ENCODE measurements at places on chromosomes 2 and 18.

DNA sequence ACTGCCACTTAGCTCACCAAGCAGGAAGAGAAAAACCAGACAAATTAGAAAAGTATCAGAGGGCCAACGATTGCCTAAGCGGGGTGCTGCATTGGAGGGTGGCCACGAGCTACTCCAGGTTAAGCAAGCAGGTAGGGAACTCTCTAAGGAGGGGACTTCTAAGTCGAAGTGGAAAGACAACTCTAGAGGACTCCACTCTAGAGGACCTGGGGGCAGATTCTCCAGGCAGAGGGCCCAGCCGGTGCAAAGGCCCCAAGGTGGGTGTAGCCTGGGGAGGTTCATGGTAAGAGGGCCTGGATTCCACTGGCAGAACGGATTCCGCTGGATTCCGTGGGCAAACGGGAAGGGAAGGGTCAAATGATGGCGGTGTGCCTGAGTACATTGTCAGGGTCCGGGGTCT lies 12.7 kb downstream of the FBLN7 start:
- no peak for DNase-seq

- no peak for DNase-seq
Observed at GRCh38 chr2:122737429-122738077, 982.1 kb downstream of the TSN start.

- DNase-seq, result no peak
Observed at GRCh38 chr2:182050333-182051135, 64.9 kb downstream of the PPP1R1C start.

- no peak for DNase-seq
Observed at GRCh38 chr2:23762141-23762540, 164.8 kb downstream of the ATAD2B start.

GRCh38 chr2:10504994-10505820 lies 57.1 kb upstream of the ODC1 start:
- DNase-seq, result no peak

DNA sequence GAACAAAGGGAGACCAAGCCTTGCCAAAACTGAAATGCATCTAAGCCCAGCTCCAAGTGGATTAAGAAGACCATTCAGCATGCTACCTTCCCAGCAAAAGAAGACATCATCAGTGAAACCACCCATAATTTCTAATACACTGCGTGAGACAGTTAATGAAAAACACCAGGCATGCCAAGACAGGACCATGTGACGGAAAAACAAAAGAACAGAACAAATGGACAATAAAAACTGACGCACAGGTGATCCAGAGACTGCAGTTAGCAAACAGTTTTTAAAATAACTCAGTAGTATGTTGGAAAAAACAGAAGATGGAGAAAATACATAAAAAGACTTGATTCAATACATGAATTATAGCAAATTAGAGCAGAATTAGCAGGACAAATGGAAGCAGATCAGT lies 15.3 kb downstream of the FAM168B start:
- DNase-seq, result no peak

GRCh38 chr2:234843411-234843810 lies 108.4 kb upstream of the SH3BP4 start:
- no peak for DNase-seq

DNA sequence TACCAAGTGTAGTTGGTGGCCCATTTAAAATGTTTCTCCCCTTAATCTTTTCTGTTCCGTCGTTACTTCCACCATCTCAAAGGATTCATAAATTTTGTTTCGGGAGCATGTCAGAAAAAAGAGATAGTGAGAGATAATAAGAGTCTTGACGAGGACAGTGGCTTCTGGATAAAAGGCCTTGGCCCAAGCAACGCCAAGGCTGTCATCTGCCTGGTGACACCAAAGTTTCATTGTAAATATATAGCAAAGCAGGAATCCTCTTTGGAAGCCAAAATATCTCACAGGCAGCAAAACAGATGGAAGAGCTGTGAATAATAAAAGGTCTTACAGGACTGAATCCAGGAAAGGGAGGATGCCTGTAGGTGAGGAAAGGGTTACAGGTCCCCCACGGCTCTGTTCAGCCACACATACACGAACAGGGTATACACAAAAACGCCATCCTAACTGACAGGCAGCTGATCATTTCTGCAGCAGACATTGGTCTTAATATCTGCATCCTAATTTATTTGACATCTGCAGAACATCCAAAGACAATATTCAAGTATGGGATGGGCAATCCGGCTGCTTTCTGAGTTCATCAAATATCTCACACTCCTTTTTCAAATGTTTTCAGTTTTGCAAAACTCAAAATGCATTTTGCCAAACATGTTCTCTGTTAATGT lies 382.8 kb downstream of the OSR1 start:
- no peak for DNase-seq

GRCh38 chr2:202426751-202427150 lies 50.6 kb downstream of the BMPR2 start:
- DNase-seq, result no peak

- no peak for DNase-seq
Observed at GRCh38 chr2:210568108-210568507, 11.7 kb downstream of the CPS1 start.

GRCh38 chr2:54423213-54423612 lies 32.9 kb upstream of the SPTBN1 start:
- no peak for DNase-seq

- no peak for DNase-seq
Observed at GRCh38 chr18:62828091-62828640, 112.8 kb downstream of the PHLPP1 start.

- no peak for DNase-seq
Observed at GRCh38 chr2:16685340-16685715, 19.7 kb upstream of the CYRIA start.

GRCh38 chr2:235812185-235812665 lies 318.4 kb downstream of the AGAP1 start:
- no peak for DNase-seq

GRCh38 chr2:210388148-210388547 lies 73.2 kb upstream of the MYL1 start:
- no peak for DNase-seq

- no peak for DNase-seq
Observed at GRCh38 chr2:96506016-96506906, 1.1 kb upstream of the NEURL3 start.

- no peak for DNase-seq
Observed at GRCh38 chr2:217795706-217796465, 206.9 kb downstream of the TNS1 start.

DNA sequence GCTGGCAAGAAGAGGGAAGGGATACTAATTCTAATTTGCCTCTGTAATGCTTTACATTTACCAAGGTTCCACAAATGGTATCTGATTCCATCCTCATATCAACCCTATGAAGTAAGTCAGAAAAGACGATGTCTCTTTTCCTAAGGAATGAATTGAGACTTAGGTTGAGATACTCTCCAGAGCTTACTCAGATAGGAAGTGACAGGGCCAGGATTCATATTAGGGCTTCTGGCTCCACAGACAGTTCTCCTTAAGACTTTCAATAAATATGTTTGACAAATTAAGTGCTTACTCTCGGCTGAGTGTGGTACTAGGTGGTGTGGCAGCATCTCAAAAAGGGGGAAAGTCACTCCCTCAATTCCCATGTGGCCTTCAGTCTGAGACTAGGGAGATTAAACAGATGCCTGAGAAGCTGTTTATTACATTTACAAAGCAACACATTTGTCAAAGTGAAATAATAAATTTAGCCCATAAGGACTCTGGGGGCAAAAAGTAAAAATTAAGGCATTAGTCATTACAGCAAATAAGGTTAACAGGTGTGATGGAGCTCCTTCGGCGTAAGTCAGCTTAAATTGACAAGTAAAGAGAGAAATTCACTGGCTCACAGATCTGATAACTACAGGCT lies 14.2 kb downstream of the CDK15 start:
- no peak for DNase-seq

GRCh38 chr2:76450024-76450475 lies 739.3 kb upstream of the GCFC2 start:
- no peak for DNase-seq

GRCh38 chr2:19576411-19576810 lies 218.0 kb upstream of the OSR1 start:
- DNase-seq, result no peak

GRCh38 chr2:221802089-221802488 lies 230.0 kb upstream of the EPHA4 start:
- DNase-seq, result no peak

DNA sequence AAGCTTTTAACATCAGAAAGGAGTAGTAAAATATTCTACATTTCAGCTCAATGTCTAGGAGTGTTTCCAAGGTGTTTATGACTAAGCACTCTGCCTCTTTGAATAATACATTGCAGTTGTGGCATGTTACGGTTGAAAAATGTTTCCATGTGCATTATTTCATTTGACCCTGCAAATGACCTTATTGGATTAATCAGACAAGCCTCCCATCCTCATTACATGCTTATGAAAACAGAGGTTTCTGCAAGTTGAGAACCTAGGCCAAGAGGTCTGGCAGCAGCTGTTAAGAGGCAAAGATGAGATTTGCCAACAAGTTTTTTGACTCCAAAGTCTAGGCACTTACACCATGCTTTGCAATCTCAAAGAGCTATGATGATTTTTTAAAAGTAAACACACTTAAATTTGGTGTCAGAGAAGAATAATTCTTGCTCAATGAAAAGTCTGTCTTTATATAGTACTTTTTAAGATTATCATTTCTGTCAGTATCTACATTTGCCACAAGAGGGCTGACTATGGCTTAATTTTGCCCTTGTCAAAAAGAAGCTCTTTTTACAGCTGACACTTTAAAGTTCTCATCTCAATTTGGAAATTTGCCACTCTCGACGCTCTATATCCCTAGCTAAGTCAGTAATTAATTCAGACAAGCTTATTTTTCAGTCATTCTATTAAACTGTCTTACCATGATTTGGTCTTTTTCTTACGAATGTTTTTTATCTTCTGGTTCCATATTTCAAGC lies 260.6 kb downstream of the PAX3 start:
- DNase-seq, result peak; percentile 14

- no peak for DNase-seq
Observed at GRCh38 chr18:27636576-27637085, 451.5 kb upstream of the CHST9 start.

- DNase-seq, result no peak
Observed at GRCh38 chr2:204869132-204869823, 324.0 kb downstream of the PARD3B start.

DNA sequence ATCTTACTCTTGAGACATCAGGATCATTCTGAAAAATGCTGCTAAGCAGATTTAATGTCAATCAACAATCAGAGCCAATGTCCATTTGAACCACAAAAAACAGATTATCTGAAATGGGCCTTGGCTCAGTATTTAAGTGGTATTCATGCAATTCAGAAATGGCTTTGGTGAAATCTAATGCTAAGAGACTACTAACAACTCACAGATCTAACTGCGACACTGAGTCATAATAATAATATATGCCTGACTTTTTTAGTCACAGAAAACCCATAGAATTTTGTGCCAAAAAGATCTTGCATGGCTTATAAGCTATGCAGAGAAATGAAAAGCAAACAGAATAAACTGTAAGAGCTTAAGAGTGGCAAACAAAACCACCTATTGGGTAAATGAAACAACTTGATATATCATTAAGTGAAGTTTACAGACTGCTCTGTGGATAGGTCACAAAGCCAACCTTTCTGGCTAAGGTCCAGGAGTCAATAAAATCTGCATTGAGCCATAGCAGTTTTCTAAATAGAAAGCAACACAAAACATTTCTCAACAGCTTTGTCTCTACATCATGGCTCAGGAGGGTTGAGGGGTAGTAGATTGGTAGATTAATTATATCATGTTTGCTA lies 234.3 kb downstream of the LRATD1 start:
- DNase-seq, result no peak

DNA sequence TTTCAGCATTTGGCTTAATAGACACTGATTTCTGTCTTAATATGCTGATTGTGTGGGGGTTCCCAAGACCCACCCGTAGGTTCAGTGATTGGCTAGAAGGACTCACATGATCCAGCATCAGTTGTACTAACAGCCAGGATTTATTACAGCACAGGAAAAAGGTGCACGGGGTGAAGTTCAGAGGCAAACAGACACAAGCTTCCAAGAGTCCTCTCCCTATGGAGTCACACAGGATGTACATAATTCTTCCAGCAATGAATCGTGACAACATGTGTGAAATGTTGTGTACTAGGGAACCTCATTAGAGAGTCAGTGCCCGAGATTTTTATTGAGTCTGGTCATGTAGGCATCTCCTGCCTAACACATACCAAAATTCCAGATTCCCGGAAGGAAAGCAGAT lies 52.8 kb downstream of the GALNT1 start:
- DNase-seq, result no peak

GRCh38 chr2:84483320-84483719 lies 24.2 kb upstream of the SUCLG1 start:
- no peak for DNase-seq

- DNase-seq, result no peak
Observed at GRCh38 chr2:135552887-135553286, 21.6 kb downstream of the R3HDM1 start.

- DNase-seq, result peak; percentile 56
Observed at GRCh38 chr2:233418761-233419546, 64.7 kb downstream of the DGKD start.

DNA sequence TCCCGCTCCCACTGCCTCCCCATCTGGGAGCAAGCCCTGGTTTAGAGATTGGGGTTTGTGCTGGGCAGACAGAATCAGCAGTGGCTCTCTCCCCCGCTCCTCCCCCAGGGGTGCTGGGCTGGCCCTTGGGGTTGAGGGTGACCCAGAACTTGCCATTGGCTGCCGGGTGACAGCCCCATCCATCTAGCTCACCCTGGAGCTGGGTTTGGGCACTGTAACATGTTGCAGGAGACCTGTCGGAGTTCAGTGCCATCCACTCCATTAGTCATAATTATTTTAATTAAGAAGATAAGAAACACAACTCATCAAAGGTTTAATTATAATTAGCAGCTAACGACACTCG lies 111.4 kb upstream of the OTOS start:
- DNase-seq, result no peak

DNA sequence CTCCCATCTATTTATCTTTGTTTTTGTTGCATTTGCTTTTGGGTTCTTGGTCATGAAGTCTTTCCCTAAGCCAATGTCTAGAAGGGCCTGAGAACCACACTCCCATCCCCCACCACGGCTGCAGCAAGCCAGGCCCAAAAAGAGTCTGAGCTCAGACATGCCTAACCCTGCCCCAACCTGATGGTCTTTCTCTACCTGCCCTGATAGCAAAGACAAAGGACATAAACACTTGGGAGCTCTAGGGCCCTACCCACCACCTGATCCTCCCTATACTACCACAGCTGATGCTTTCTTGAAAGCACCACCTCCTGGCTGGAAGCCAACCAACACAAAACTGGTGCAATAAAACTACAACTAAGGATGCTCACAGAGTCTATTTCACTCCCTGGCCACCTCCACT lies 233.4 kb downstream of the WDR7 start:
- DNase-seq, result no peak

DNA sequence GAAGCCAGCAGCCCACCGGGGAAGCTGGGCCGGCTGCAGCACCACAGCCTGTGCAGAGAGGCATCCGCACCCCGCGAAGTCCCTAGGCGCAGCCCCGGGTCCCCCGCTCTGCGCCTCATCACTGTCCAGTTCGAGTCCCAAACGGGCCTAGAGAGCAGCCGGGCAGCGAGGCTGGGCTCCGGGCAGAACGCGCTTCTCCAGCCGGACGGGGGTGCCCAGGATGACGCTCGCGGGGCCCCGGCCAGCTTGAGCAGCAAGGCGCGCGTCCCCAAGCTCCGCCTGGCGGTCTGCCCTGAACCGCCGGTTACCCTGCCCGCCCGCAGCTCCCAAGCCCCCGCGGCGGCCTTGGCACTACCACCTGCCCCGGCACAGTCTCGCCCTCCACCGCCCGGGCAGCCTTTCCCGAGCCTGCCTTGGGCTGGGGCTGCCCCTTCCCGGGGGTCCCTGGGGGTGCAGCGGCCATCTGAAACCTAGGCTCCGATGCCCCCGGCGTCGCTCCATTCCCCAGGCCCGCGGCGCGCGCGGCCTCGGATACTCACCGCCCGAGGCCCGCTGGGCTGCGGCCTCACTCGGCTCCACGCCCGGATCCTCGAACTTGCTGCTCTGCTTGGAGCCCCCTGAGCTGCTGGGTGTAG lies 591 bp downstream of the SLC16A14 start:
- DNase-seq, result peak; percentile 25

Data from HTR-8/SVneo (cell line).